ENCODE measurements at places on chromosomes 13 and 19.

DNA sequence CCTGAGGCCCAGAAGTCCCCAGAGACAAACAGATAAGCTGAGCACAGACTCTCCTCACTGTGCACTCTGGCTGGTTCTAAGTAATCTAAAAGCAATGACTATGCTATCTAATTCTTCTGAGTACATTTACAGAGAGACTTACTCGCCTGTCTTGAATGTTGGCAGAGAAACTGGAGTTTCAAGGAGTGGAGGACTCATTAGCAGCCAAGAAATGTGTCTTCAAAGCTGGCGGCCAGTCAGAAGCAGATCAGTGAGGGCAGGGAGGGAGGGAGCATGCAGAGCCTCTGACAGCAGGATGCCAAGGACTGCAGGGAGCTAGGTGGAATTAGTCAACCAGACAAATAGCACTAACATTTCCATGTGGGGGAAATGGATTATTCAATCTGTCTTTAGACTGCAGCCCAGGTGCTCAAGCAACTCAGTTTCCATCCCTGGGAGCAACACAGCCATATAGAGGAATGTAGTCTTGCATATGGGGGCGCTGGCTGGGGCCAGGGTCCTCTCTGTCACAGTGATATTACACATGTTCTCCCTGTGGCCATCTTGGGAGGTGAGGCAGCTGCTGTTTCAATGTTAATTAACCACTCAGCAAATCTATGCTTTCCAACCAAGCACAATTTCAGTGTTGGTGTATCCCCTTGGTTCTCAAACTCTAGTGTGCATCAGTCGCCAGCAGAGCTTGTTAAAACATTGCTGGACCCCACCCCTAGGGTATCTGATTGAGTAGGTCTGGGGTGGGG lies 97.9 kb downstream of the CCNA1 start:
- peak; percentile 51 for DNase-seq

DNA sequence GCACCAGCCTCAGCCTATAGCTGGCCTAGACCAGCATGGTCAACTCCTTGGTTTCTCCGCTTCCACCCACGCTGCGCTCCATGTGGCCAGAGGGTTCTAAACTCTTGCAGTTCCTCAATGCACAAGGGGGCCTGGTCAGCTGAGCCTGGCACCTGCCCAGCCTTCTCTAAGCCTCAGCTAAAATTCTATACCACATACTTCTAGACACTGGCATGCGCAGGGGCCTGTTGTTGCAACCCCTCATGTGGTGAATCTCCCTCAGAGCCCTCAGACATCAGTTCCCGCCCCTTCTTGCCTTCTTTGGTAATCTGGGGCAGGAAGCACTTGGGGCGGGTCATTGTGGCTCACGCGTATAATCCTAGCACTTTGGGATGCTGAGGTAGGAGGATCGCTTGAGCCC lies 19.7 kb upstream of the LDLR start:
- DNase-seq = no peak

- DNase-seq = no peak
Observed at GRCh38 chr13:55869648-55870047, 1271.1 kb upstream of the PRR20A start.

DNA sequence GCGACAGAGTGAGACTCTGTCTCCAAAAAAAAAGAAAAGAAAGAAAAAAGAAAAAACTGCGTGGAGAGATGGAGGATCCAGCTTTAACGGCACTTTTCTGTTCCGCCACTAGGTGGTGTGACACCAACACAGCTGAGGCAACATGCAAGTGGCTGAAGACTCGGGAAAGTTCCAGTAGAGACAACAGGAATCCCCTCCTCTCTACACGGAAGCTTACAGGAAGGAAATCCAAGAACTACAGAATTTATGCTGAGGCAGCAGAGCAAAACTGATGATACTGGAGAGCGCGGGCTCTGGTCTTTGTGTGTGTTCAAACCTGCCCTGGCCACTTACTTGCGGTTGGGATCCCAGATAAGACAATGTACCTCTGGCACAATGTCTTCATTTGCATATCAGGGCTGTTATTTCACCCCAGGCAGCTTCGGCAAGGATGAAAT lies 9.9 kb downstream of the RANBP3 start:
- DNase-seq = peak; percentile 43

- no peak for DNase-seq
Observed at GRCh38 chr13:76600081-76600480, 286.1 kb downstream of the KCTD12 start.

DNA sequence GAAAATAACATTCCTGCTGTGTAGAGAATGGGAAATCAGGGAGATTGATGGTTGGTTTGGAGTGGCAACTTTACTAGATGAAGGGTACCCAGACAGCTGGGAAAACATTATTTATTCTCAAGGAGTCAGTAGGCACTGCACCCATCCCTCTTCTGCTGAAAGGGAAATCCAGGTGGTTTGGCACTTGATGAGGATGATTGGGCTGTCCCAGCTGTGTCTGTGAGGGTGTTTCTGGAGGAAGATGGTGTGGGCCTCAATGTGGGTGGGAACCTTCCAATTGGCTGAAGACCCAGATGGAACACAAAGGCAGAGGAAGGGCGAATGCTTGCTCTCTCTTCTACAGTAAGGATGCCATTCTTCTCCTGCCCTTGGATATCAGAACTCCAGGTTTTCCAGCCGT lies 10.4 kb upstream of the SACS start:
- DNase-seq = no peak

GRCh38 chr13:106357198-106357597 lies 178.3 kb downstream of the EFNB2 start:
- no peak for DNase-seq

GRCh38 chr13:30051531-30052060 lies 201.2 kb upstream of the UBL3 start:
- DNase-seq = no peak

- no peak for DNase-seq
Observed at GRCh38 chr19:17866312-17866963, 5.3 kb upstream of the SLC5A5 start.

Measured in HT1080 (cell line).